ENCODE measurements at places on chromosomes 5 and 9. TPM values are rescaled to one million over a fixed set of nuclear protein-coding genes. Genes with fewer than 3 reads are reported as not detected.

- DNase-seq, result no peak
Observed at GRCh38 chr9:88046542-88046941, 72.2 kb upstream of the CDK20 start.

DNA sequence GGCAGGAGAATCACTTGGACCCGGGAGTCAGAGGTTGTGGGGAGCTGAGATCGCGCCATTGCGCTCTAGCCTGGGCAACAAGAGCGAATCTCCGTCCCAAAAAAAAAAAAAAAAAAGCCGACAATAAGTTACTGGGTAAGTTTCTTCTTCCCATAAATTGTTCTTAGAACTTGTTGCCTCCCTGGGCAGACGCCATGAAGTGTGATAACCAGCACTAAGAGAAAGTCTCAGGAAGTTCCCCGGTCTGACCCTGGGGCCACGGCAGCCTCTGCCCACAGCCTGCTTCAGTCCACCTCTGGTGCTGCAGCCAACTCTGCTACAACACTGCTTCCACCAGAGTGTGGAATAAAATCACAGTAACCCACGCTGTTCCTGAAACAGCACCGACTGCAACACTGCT lies 19.1 kb downstream of the LPCAT1 start:
- DNase-seq, result no peak

The SLCO6A1 gene
- total RNA-seq, result not detected

The OLFM1 gene
- total RNA-seq, result 1.8 TPM

All from left lobe of liver (tissue), 2 donors.